ENCODE measurements at places on chromosomes 12 and 14.

GRCh38 chr12:24081606-24082005, 132.1 kb upstream of the SOX5 start:
- no peak for DNase-seq

GRCh38 chr12:51020448-51021182, 5.6 kb downstream of the SLC11A2 start:
- no peak for DNase-seq

DNA sequence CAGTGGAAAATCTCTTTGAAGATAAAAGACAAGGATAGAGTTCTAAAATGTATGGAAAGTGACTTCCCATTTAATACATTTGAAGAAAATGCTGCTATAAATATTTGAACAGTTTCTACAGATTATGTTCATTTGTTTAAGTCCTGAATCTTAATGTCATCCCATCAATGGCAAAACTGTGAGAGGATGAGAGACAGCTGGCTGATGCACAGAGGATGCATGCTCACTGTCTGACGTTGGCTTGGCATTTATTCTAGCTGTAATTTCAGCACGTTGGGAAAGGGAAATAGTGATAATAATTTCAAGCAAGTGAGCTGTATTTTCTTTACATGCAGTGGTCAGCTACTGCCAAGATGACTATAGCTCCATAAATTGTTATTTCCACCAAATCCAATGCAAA, 40.5 kb downstream of the PPFIA2 start:
- no peak for DNase-seq

GRCh38 chr14:103230658-103231334, 103.2 kb upstream of the EIF5 start:
- no peak for DNase-seq

GRCh38 chr12:27602516-27602915, 78.5 kb downstream of the PPFIBP1 start:
- no peak for DNase-seq

- no peak for DNase-seq
These were observed 246.2 kb downstream of the MSRB3 start for GRCh38 chr12:65524666-65525065.

GRCh38 chr12:11916771-11917170, 154.0 kb upstream of the BCL2L14 start:
- no peak for DNase-seq

- no peak for DNase-seq
These were observed 17.3 kb downstream of the PPM1A start for GRCh38 chr14:60266021-60266937.

GRCh38 chr12:121202407-121203355, 7.2 kb upstream of the P2RX4 start:
- DNase-seq, result no peak

DNA sequence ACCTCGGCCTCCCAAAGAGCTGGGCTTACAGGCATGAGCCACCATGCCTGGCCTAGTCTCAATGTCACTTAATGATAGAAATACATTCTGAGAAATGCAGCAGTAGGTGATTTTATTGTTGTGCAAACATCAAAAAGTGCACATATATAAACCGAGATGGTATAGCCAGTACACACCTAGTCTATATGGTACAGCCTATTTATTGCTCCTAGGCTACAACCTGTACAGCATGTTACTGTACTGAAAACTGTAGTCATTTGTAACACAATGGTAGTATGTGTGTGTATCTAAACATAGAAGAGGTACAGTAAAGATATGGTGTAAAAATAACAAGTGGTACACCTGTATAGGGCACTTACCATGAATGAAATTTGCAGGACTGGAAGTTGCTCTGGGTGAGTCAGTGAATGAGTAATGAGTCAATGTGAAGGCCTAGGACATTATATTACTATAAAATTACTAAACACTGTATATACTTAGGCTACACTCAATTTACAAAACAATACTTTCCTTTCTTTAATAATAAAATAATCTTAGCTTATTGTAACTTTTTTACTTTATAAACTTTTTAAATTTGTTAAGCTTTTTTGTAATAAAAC, 166.7 kb upstream of the SYT1 start:
- DNase-seq, result no peak

DNA sequence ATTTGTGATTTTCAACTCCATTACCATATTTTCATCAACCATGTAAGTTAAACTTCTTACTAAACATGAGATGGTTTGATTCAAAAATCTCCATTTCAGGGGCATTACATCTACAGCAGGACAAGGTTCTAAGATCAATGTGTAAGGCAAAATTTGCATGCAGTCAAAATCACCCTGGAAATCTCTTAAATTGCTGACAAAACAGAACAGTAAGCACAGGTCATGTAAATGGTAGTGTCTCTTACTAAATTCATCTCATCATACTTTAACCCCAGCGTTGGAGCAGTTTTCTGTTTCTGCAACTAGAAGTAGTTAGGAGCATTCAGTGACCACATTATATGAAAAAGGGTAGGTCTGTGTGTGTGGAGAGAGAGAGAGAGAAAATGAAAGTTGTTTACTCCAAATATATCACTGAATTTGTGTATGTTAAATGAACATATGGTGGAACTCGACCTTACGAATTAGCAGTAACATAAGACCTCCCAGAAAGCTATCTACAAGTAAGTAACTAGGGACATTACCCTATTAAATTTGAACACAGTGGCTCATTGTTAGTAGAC, 227.5 kb downstream of the SSPN start:
- DNase-seq, result no peak

- DNase-seq, result no peak
These were observed 52.0 kb downstream of the KLRG1 start for GRCh38 chr12:9041321-9041720.

GRCh38 chr14:99668307-99669295, 15.5 kb upstream of the CYP46A1 start:
- DNase-seq, result no peak

DNA sequence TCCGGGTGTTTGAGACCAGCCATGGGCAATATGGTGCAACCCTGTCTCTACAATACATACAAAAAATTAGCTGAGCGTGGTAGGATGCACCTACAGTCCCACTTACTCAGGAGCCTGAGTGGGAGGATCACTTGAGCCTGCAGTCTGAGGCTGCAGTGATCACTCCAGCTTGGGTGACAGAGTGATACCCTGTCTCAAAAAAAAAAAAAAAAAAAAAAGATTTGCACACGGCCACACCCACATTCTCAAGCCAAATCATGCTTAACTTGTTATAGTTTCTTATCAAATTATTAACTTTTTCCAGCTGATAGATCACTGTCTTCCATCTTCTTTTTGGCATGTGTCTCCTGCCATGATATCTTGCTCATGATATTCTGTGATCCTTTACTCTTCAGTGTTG, 6.8 kb downstream of the DRAM1 start:
- DNase-seq, result no peak

DNA sequence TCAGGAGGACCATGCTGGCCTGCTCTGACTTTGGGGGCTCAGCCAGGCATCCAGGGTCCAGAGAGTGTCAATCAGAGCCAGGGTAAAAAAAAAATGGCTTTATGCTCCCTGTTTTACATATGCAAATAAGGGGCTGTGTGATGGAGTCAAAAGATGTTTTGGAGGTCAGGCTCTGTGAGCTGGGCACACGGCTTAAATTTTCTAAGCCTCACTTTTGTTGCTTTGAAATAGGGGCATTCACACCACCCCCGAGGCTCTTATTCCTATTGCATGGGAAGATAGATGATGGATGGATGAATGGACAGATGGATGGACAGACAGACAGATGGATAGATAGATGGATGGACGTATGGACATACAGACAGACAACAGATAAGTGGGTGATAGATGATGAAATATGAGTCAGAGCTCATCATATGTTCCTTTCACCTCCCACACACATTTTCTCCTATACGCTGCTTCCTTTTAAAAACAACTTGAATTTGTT, 42.7 kb downstream of the RIN3 start:
- DNase-seq, result no peak

DNA sequence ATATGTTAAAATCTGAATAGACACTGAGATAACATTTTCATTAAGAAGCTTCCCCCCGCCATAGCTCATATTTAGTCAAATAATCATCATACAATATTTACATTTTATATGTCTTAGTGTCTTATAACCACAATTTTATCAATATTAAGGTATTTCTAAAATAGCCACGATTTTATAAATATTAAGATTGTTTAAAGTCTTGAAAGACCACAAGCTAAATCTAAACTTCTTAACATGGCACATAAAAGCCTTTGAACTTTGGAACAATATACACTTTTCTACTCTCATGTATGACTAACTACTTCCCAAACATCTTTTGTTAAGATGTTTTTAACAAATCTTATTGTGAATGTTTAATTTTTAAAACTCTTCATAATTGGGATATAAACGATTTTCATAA, 6.5 kb downstream of the USP44 start:
- no peak for DNase-seq

DNA sequence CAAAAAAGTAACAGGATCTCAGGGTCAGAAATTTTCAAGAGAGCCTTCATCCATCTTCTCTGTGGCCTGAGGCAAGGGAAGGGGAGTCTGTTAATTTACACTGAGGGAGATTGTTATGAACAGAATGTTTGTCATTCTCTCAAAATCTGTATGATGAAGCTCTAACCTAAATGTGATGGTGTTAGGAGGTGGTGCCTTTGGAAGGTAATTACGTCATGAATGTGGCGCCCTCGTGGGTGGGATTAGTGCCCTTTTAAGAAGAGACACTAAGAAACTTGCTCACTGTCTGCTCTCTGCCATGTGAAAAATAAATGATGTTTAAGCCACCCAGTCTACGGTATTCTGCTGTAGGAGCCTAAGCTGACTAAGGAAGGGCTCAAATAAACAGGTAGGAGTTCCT, 521.6 kb downstream of the SNAPC1 start:
- no peak for DNase-seq

GRCh38 chr14:105538481-105539049, 12.2 kb downstream of the TMEM121 start:
- DNase-seq, result no peak

Data from activated CD8-positive, alpha-beta memory T cell treated with anti-CD3 and anti-CD28 coated beads for 1 hour (primary cell).